Activated T-helper 9 cell treated with anti-CD3 and anti-CD28 coated beads, Interleukin-2, amount 50 U/mL, for 16 hours (primary cell): ENCODE measurements at places on chromosomes 16 and 17.

- no peak for DNase-seq
These were observed 4.6 kb upstream of the TAF15 start for GRCh38 chr17:35804658-35805192.

- no peak for DNase-seq
These were observed 98.0 kb upstream of the KIF2B start for GRCh38 chr17:53724726-53725125.

DNA sequence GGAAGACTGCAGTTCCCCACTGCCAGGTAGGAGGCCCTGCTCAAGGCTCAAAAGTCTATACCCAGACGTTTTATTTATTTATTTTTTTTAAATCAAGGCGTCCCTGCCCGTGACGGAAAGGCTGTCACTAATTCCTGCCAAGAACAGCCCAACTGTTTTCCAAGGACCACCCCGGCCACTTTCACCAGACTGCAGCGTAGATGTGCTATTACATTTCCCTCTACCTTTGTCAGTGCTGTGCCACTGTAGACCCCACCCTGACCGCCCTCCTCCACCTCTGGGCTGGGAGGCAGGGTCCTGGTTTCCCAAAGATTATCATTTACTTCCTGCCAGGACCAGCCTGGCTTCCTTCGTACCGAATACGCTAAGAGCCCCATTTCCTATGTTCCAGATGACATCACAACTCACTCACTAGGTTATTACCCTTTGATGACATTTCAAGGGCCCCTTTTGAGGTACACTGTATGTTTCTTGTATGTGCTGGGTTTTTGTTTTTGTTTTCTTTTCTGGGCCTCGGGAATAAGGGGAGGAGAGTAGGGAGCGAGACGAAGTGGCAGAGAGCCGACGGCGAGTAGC, 6.3 kb upstream of the RNF227 start:
- no peak for DNase-seq

GRCh38 chr16:1984347-1985225, 593 bp downstream of the GFER start:
- DNase-seq = no peak

DNA sequence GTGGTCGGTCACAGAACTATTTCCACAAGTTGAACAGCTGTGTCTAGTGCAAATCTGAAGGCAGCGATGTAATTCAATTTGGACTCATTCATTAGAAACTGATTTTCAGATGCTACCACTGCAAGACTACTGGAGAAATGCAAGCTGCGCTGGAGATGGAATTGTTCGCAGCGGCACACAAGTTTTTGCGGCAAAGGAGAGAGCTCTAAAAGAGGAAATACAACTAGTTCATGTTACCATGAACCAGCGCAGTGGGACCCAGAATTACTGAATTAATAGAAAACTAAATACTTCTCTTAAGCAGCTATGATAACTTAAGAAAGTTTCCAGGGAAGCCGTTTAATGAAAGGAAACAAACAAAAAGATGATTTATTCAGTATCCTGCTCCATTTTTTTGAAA, 1.9 kb downstream of the CREBBP start:
- no peak for DNase-seq

DNA sequence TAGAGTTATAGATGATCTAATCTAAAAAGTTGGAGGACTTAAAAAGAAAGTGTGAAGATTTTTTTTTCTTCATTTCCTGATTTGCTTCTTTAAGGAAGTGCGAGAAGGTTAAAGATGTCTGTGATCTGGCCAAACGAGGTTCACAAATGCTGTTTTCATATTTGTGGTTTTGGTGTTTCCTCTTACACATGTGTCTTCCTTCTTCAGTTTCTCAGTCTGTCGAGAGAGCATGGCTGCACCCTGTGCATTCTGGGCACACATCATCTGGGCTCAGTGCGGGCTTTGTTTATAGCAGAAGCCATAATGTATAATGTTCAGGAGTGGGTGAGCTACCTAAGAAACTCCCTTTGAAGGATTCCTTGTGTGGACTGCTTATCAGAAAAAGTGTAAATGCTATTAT, 260.4 kb upstream of the TBX2 start:
- no peak for DNase-seq

GRCh38 chr16:85448557-85449190, 164.4 kb upstream of the GSE1 start:
- no peak for DNase-seq
